H1 (cell line): ENCODE measurements at places on chromosomes 5 and 9. TPM values are rescaled to one million over a fixed set of nuclear protein-coding genes. Genes with fewer than 3 reads are reported as not detected.

Gene UTP15
- polyA plus RNA-seq = 14.3 and 17.4 TPM in 2 replicates

Gene C5orf58
- polyA plus RNA-seq = 0.17 and 0.24 TPM in 2 replicates

Gene SPATA9
- not detected in 2 replicates for polyA plus RNA-seq

Gene MAPK9
- polyA plus RNA-seq = 18.3 and 22.3 TPM in 2 replicates

Gene LOX
- polyA plus RNA-seq = 1.1 and 1.5 TPM in 2 replicates

Gene SPATA24
- 4.4 and 5.8 TPM in 2 replicates for polyA plus RNA-seq

Gene KCNV2
- not detected in 2 replicates for polyA plus RNA-seq

Gene HAPLN1
- polyA plus RNA-seq = 0.33 and 0.56 TPM in 2 replicates

Gene CSF1R
- 0.12 TPM in 1 of 2 replicates, not detected in the other for polyA plus RNA-seq

Gene CD180
- polyA plus RNA-seq = not detected in 2 replicates

Gene IL11RA
- polyA plus RNA-seq = 9.1 and 10.5 TPM in 2 replicates
